ENCODE measurements at places on chromosomes 13 and 19.

- DNase-seq = no peak
Observed at GRCh38 chr13:45490068-45490467, 25.3 kb downstream of the COG3 start.

- no peak for DNase-seq
Observed at GRCh38 chr19:19101540-19101939, 36.7 kb downstream of the TMEM161A start.

DNA sequence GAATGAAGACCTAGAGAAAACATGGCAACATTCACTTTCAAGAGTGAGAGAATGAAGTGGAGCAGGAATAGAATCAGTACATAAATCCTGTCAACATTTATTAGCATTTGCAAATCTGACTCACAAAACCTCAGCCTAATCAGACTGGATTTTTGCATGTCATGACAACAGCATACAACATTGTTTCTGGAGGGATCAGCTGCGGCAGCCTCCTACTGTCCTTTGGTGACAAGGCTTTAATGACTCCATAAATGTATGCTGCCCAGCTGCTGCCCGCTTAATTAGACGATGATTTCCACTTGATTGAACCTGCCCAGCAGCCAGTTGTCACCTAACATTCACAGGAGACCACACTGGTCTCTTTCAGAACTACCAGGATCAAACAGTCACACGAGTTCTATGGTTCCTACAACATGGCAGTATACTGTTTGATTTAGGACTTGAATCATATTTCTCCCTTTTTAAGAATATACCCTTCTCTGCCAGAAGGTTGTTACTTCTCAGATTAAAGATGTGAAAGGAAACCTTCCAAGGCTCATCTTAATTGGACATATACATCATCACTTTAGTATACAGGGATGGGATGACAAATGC, 9.3 kb downstream of the EBPL start:
- DNase-seq = no peak

- DNase-seq = no peak
Observed at GRCh38 chr13:106919133-106919532, 351.2 kb upstream of the ARGLU1 start.
